Stimulated activated CD8-positive, alpha-beta memory T cell treated with anti-CD3 and anti-CD28 coated beads, Interleukin-15, amount 100 ng/mL, for 24 hours (primary cell): ENCODE measurements at places on chromosomes 2 and 18.

DNA sequence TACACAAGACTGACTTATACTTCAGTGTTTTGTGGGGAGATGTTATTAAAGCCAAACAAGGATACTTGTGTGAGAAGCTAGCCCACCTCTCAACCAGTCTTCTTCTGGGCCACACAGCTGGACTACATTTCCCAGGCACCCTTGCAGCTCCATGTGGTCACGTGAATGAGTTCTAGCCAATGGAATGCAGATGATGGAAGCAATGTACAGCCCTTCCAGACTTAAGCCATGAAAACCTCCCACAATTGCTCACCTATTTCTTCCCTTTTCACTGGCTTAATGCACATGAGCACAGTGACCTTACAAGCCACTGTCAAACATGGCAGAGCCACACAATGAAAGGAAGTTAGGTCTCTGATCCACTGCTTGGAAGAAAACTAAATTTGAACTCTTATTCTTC is 20.4 kb upstream of the FEZ2 start:
- no peak for DNase-seq

- no peak for DNase-seq
Measured at GRCh38 chr2:38301340-38301968, 75.6 kb downstream of the ATL2 start.

DNA sequence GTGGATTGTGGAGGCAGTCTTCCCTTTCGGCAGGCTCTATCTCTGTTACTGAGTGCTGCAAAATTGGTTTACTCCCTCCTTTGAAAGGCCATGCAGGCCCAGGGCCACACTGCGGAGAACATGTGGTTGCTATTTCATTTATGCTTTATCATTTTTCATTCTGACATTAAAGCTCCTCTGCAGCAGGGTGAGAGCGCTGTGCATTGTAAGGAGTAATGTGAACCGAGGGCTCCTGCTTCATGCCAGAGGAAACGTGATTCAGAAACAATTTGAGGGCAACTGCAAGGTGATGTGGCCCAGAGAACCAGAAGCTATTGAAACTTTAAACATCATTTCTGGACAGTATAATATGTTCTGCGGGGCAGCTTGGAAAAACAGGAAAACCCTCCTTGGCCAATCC is 341.6 kb upstream of the NT5C1B start:
- DNase-seq: no peak

DNA sequence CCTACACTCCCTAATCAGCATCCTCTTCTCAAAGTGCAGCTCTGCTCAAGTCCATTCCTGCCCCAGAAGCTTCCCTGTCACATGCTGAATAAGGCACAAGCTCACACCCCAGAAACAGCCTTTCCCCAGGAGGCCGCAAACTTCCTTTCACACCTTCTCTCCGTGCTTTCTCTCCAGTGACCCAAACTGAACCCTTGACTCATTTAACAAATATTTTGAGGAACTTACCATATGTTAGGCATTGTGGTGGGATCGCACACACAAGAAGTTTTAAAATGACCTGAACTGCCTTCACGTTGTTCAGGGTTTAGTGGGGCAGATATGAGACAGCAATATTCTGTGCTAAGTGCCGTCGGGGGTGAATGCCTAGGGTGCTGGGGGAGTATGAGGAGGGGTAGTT is 161.3 kb downstream of the INSIG2 start:
- no peak for DNase-seq

- no peak for DNase-seq
Measured at GRCh38 chr18:44149706-44150105, 531.0 kb upstream of the SETBP1 start.

GRCh38 chr2:3198119-3198518 is 179.5 kb downstream of the EIPR1 start:
- DNase-seq: no peak

DNA sequence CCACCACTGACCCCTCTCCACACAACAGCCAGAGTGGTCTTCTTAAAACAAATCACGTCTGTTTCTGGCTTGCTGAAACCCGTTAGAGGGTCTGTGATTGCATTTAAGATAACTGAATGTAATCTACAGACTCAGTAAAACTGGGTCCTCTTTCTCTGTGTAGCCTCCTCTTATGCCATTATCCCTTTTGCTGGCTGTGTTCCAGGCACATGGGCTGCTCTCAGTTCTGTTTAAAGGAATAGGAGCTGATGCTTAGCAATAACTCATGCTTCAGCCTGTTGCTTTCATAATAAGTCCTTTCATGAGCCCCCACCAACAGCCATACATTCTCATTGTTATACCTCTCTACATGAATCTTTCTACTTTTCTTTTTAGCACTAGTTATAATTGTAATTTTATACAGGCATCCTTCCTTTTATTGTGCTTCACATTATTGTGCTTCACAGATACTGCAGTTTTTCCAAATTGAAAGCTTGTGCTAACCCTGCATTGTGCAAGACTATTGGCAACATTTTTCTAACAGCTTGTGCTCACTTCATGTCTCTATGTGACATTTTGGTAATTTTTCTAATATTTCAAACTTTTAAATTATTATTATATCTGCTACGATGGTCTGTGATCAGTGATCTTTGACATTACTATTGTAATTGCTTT is 782.6 kb downstream of the MBD2 start:
- DNase-seq: no peak

DNA sequence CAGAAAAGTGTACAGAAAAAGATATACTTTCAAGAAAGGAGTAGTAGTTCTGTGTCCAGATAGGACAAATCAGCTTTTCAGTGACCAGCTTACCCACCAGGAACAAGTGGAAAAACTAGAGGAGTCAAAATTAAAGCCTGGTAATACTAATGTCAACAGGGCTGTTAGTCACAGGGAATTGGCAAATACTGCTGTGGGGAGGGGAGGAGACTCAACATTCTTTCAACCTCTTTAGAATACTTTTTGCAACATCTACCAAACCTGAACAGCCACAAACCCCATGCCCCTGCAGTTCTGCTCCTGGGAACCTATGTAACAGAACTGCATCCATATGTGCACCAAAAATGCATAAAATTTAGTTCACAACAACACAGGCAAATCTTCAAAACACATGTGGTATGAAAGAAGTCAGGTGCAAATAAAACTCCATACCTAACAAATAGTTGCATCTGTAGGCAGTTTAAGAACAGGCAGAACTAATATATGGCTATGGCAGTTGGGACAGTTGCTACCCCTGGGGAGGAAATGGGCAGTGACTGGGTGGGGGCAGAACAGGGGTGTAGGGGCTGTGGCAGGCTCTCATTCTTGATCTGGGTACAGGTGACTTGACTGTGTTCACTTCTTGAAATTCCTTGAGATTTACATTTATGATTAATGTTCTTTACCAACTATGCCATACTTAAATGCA is 9.7 kb downstream of the CMPK2 start:
- no peak for DNase-seq

DNA sequence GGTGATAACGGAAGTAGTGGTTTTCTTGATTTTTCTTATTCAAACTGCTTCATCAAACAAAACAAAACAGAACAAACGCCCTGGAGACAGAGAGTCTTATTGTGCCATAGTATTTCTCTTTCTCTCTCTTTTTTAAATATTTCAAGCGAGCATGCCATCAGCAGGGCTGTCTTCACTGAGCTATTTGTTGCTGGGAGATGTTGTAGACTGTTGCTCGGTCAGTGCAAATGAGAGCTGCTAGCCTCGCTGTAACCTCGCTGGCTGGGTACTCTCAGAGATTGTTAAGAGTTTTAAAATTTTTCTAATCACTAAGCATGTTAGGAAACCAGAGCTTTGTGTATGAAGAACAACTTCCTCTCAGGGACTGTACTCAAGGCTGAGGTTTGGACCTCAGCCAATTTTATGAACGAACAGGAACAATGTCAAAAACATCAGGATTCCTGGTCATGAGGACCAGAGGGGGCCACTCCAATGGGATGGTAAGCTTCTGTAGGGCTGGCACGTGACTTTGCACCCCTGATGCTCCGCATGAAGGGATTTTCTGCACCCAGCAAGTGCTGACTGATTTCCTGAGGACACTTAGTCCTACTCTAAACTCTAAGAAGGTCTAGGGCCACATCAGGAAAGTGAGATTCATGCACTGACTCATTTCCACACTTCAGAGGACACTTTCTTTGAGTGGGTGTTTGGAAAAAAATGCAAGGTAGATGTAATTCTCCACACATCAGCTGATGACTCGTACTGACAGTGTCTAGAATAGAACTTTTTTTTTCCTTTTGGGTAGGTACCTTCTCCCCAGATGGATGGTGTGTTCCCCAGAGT is 59.8 kb upstream of the IL1R1 start:
- DNase-seq: no peak

GRCh38 chr2:26854283-26854827 is 6.4 kb downstream of the DPYSL5 start:
- no peak for DNase-seq
